ENCODE measurements at places on chromosomes 1 and 21.

DNA sequence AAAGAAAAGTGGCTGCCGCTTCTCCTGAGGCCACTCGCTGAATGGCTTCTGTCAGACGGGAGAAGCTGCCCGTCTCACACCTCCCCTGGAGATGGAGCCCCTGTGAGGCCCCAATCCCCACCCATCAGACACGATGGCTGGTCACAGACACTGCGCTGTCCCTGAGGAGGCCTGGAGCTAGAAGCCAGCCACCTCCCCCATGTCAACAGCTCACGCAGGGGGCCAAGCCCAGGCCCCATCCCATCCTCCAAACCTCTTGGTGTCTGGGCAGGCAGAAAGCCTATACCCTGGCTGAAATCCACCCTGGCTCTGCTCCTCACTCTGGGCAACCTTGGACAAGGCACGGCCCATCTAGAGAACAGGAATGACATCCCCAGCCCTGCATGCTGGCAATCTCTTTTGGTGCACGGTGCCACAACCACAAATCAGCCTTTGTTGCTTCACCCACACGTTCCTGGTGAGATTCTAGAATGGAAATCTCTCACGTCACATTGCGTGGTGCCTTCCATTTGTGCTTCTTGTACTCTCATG, 273.9 kb upstream of the VAMP3 start:
- DNase-seq: no peak

GRCh38 chr1:187956975-187957374, 1128.2 kb downstream of the PLA2G4A start:
- no peak for DNase-seq

GRCh38 chr21:26941421-26941820, 25.5 kb downstream of the ADAMTS5 start:
- DNase-seq: no peak

DNA sequence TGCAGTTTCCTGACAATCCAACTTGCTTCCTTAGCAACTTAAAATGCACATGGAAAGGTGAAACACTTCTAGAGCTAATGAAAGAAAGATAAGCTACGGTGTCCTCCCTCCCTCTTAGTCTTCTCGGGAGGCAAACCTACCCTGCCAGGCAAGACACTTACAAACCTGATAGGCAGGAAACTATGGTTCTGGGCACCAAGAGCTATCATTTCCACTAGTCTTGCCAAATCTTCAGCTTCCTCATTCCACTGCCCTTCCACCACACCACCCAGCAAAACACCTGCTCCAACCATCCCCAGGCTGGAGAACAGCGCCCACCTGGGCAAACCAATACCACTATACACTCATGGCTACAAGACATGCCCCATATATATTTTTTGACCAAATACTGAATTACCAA, 15.2 kb downstream of the NDC1 start:
- no peak for DNase-seq

DNA sequence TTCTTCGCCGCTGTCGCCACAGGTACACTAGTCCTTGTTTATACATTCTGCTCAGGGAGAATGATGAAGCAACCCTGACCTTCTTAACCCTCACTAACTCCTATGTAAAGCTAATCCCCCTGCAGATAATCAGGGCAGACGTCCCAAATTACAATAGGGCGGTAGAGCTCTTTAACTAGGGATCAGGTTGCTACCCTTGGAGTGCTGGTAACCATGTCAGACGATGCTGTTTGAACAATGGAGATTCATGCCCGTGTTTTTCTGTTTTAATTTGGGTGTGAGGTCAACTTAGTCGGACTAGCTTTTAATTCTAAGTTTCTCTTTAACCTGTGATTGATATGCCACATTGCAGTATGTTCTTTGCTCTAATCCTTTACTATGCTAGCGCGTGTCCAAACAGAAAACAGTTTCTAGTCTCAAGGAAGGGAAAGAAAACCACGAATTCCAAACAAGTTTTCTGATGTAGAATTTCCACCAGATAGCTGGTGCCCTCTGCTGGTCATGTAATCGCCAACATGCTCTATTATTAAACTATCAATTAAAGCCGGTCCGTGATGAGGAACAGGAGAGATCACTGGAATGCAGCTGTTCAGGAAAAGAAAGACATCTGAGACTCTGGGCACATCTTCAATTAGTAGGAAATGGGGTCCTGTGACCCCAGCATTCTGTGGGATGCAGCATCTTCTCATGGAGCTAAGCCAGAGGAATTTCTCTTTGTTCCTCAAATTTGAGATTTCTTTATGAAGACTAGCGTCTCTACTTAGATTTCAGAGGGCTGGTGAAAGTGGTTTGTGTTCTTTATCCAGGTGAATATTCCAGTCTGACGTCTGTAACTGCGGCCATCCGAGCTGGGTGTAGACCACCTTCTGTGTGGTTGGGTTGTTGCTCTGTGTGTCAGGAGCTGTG, 18.3 kb upstream of the VAMP3 start:
- DNase-seq: peak; percentile 19
